ENCODE measurements at places on chromosomes 5 and 9. TPM values are rescaled to one million over a fixed set of nuclear protein-coding genes. Genes with fewer than 3 reads are reported as not detected.

Gene FOXD4L3
- total RNA-seq, result 1.2 TPM

- no peak for DNase-seq
These were observed 15.3 kb upstream of the KIF12 start for GRCh38 chr9:114114364-114114763.

Gene UBE2QL1
- not detected for total RNA-seq

DNA sequence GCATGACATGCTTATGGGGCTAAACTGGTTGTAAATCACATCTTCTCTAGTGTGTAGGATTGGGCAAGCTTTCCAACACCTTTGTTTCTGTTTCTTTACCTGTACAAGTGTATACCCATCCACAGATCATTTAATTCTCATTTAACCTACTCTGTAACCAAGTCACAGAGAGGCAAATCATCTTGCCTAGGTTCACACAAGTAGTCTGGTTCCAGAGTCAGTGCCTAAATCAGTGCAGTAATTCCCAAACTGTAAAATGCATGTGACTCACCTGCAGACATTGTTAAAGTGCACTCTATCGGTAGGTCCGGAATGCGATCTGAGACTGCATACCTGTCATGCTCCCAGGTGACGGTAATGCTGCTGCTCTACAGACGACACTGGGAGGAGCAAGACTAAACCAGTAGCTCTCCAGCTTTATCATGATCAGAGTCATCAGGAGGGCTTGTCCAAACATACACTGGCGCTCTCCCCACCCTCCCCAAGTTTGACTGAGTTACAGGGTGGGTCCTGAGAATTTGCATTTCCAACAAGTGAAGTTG, 107.9 kb upstream of the FREM1 start:
- no peak for DNase-seq

- no peak for DNase-seq
These were observed 353.6 kb downstream of the BNC2 start for GRCh38 chr9:16516891-16517290.
